ENCODE measurements at places on chromosomes 16 and 17. TPM values are rescaled to one million over a fixed set of nuclear protein-coding genes. Genes with fewer than 3 reads are reported as not detected.

GRCh38 chr16:10606607-10607006, 26.2 kb upstream of the EMP2 start:
- no peak for DNase-seq

GRCh38 chr17:63911657-63912100, 621 bp upstream of the CSHL1 start:
- DNase-seq = peak; percentile 33

DNA sequence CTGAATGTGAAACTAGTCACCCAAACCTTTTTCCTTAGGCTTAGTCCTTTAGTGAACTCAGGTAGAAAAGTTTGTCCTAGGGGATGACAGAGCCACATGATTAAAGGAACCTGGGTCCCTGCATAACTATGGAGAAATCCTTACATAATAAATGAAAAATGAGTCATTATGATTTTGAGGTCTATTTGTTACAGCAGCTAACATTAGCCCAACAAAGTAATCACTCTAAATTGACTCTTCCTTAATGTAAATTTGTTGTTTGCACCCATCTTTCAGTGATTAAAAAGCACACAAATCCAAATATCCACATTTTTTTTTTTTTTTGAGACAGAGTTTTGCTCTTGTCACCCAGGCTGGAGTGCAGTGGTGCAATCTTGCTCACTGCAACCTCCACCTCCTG, 32.0 kb downstream of the OGFOD1 start:
- no peak for DNase-seq

DNA sequence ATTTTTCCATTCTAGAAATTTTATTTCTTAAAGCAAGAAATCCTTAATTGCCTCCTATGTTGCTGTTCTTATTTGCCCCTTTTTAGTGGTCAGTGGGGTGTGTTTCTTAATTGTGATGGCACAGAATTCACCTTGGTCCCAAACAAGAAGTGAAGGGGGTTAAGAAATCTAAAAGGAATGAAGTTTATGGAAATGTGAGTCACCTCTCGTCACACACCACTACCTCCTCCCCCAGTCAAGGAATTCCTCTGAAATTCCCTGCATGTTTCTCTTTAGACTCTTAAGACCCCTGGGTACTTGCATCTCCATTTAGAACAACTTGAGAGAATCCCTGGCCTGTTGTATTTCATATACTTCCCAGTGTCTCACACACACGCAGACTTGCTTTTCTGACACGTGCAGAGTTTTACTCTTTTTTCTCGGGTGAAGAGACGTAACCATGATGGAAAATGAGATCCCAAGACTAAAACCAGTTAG, 247.4 kb downstream of the PRKCA start:
- DNase-seq = no peak

GRCh38 chr16:90077240-90077756, at the start of gene PRDM7:
PRDM7 (minus strand) TSS chr16:90077331; CDS start chr16:90075910, 1,421 bp downstream.
- peak; percentile 97 for DNase-seq

- no peak for DNase-seq
Measured at GRCh38 chr16:67967958-67968399, 458 bp downstream of the SLC12A4 start.

GRCh38 chr16:85541619-85541979, 71.5 kb upstream of the GSE1 start:
- DNase-seq = no peak

GRCh38 chr16:56457927-56458470, 6.6 kb downstream of the OGFOD1 start:
- no peak for DNase-seq

- no peak for DNase-seq
Measured at GRCh38 chr16:3573146-3573815, 3.9 kb downstream of the NLRC3 start.

- no peak for DNase-seq
Measured at GRCh38 chr16:74500907-74501306, 79.6 kb upstream of the CLEC18B start.

GRCh38 chr16:23948949-23949411, 113.2 kb downstream of the PRKCB start:
- no peak for DNase-seq

DNA sequence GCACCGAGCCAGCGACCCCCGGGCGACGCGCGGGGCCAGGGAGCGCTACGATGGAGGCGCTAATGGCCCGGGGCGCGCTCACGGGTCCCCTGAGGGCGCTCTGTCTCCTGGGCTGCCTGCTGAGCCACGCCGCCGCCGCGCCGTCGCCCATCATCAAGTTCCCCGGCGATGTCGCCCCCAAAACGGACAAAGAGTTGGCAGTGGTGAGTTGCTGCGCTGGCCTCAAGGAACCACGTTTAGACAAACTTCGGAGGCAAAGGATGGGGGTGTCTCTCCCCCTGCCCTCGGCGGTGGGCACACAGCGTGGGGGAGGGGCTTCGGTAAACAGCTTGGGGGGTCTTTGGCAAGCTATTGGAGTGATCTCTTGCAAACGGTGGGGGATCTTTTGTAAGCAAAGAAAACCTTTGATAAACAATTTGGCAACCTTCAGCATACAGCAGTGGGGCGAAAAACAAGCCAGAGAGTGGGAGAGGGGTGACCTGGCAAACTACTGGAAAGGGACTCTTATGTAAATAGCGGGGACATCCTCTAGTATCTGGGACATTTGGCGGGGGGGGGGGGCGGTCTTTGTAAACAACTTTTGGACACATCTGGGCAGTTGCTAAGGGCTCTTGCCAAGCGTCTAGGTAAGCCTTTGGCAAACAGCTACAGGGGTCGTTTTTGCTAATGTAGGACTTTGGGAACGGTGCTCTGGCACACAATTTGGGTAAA, 587 bp downstream of the MMP2 start:
- DNase-seq = no peak

DNA sequence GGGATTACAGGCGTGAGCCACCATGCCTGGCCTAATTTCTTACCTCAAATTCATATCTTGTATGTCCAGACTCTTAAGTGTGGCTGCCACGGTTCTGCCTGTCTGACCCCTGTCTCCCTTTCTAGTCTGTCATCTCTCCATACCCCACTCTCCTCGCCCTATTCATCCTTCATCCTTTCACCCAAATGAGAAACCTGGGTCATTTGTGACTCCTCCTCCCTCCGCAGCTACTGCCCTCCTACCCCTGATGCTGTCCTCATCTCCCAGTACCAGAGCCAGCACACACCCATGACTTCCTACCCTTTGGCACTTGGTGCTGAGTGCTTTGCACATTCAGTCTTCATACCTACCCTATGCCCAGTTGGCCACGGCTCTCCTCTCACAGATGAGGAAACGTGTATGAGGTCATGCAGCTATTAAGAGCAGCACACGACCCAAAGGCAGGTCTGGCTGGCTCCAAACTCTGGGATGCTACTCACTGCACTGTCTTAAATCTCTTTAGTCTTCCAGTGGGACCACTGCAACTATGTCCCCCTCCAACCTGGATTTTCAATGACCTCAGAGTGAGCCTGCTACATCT, 1.6 kb downstream of the SPATA32 start:
- DNase-seq = no peak

The HCRT gene
- total RNA-seq = not detected

The MMP15 gene
- 14.3 TPM for total RNA-seq

The G6PC1 gene
- total RNA-seq = 0.09 TPM

The TBC1D26 gene
- total RNA-seq = 0.54 TPM

The CMTM2 gene
- total RNA-seq = not detected

The TANGO6 gene
- total RNA-seq = 31.3 TPM

The PPM1E gene
- 29.2 TPM for total RNA-seq

The KRT40 gene
- not detected for total RNA-seq

The KRTAP2-1 gene
- total RNA-seq = not detected
